Inflammatory macrophage treated with lipopolysaccharide for 1 hour (primary cell): ENCODE measurements at places on chromosomes 7 and 10.
A peak's percentile ranks its signal among the peaks of the same experiment; 100 is the strongest.

- no peak for DNase-seq
Measured at GRCh38 chr10:23945845-23946244, 263.1 kb upstream of the KIAA1217 start.

- DNase-seq = no peak
Measured at GRCh38 chr10:101053516-101053915, 8.3 kb upstream of the KAZALD1 start.

DNA sequence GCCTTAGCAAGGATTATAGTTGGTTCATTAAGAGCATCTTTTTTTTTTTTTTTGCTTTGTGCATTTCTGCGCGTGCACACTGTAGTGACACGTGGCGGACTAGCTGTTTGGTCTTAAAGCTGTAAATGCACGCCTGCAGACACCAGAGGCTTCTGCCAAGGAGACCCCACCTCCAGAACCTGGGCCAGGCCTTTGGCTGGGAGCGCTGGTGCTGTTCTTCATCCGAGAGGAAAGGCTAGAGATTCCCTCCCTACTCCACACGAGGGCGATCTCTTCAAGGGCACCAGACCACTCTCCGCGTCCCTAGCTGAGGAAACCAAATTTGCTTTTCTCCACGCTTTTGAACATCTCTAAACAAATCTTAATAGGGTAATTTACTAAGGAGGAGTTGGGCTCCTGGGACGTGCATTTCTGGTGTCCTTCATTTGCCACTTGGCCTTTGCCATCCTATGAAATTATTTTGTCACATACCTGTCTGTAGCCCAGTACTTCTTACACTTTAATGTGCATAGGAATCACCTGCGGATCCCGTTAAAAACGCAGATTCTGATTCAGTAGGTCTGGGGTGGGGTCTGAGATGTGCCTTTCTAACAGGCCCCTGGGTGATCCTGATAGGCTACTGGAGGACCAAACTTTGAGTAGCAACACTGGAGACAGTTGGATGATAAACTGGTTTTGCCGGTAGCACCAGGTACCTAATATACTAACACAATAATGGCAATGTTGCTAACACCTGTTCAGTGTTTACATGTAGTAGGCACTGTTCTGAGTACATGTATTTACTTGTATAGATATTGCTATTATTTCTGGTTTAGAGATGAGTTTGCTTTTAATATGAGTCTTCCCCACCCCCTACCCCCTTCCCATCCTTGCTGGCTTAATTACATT, 1.3 kb upstream of the SLC26A5 start:
- DNase-seq = peak; percentile 5

DNA sequence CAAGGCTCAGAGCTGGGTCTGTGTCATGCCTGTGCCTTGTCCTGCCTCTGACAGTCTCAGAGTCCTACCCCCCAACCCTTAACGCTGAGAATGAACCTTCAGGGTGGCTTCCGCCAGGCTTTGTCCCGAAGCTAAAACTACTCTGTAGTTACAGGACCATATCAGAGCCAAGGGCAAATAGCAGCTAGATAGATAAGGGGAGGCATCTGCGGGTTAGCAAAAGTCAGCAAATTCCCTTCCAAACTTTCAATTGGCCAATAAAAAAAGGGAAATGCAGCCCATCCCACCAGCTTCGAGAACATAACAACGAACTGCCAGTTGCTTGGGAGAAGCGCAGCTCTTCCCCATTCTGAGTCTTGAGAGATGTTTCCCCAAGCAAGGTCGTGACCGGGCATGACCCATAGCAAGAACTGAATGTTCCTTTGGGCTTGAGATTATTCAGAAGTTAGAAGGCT, 17.7 kb downstream of the CCL24 start:
- peak; percentile 86 for DNase-seq

- no peak for DNase-seq
Measured at GRCh38 chr7:131608116-131608500, 51.7 kb upstream of the PODXL start.

DNA sequence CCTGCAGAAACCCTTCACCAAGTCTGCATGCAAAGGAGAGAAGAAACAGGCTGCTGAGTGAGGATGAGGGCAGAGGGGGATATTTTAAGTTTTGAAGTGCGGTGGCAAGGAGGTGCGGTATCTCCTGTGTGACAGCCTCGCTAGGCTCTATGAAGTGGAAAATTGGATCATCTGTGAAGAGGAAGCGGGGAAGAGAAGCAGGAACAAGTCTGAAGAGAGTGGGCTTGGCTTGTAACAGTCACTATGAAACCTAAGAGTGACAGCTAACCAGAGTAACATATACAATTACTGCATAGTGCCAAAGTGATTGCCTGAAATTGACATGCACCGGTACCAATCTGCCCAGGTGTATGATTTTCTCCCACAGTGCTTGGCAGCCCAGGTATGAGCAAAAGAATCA, 287.5 kb upstream of the KLF14 start:
- DNase-seq = peak; percentile 23

DNA sequence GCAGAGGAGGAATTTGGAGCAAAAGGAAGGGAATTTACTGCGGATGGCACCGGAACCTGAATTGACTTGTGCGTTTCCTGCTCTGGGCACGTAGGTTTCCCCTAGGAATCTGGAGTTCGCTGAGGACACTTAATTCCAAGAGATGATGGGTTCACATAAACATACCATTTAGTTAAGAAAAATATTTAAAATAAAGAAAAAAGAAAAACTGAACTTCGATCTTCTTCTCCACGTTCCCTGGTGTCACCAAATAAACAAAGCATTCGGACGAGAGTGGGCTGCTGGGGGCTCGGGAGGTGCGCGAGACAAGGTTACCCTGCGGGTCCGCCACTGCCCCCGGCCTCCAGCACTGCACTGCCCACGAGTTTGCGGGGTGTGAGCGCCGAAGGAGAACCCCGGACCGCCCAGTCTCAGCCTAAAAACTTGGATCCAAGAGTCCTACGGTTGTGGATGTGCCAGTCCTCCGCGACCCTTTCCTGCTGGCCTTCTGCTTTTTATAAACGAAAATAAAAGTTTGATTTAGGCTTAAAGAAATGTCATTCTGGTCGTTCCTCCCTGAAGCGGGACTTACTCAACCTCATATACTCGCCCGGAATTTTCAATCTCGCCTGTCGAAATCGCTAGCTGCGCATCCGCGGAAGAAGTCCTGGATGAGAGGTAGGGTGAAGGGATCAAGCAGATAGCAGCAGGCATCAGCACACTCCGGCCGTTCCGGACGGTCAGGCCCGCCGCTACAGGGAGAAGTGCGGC, 30.3 kb downstream of the SKIDA1 start:
- DNase-seq = peak; percentile 30

GRCh38 chr7:158374146-158374545, 213.5 kb downstream of the PTPRN2 start:
- no peak for DNase-seq

- peak; percentile 54 for DNase-seq
Measured at GRCh38 chr7:102279537-102280400, 6.9 kb upstream of the SH2B2 start.

DNA sequence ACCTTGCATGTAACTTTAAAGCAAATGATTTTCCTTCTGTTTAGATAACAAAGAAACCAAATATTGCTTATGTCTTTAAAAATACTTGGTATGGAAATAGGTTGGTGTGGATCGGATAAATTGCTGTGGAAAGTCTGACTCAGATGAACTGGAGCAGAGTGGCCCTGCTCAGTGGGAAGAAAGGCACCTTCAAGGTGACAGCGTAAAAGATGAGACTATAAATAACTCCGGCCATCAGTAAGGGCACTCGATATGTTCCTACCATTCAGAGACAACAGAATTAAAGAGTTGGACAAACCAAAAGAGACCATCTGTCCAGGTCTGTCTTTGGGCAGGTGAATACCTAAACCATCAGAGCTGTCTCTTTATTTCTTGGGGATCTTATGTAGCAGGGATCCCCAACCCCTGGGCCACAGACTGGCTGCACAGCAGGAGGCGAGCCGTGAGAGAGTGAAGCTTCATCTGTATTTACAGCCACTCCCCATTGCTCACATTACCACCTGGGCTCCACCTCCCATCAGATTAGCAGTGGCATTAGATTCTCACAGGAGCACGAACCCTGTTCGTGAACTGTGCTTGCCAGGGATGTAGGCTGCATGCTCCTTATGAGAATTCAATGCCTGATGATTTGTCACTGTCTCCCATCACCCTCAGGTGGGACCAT, 357.1 kb downstream of the PRPF18 start:
- no peak for DNase-seq

DNA sequence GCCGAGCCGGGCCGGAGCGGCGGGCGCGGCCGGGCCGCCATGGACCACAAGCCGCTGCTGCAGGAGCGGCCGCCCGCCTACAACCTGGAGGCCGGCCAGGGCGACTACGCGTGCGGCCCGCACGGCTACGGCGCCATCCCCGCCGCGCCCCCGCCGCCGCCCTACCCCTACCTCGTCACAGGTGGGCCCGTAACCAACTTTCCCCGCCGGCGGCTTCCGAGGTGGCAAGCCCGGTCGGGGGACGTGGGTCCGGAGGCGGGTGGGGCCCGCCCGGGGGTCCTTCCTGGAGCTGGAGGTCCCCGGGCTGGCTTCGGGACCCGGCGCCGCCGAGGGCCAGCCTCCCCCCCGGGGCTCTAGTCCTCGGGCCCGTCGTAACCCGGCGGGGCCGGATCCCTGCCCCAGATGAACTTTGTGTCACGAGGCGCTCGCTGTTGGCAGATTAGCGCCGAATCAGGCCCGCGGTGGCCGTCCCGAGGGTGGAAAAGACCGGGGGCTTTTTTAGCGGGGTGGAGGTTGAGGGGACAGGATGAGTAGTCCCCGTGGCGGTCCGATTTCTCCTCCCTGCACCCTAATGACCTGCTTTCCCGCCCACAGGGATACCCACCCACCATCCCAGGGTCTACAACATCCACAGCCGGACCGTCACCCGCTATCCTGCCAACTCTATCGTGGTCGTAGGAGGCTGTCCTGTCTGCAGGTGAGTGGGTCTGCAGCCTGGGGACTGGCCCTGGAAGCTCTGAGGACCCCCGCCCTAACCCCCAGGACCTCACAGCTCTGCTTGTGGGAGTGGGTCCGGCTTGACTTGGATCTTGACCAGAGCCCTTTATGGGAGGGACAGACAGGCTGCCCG, 496 bp downstream of the BRI3 start:
- DNase-seq = peak; percentile 57

- no peak for DNase-seq
Measured at GRCh38 chr10:15715619-15716227, 4.0 kb downstream of the ITGA8 start.

DNA sequence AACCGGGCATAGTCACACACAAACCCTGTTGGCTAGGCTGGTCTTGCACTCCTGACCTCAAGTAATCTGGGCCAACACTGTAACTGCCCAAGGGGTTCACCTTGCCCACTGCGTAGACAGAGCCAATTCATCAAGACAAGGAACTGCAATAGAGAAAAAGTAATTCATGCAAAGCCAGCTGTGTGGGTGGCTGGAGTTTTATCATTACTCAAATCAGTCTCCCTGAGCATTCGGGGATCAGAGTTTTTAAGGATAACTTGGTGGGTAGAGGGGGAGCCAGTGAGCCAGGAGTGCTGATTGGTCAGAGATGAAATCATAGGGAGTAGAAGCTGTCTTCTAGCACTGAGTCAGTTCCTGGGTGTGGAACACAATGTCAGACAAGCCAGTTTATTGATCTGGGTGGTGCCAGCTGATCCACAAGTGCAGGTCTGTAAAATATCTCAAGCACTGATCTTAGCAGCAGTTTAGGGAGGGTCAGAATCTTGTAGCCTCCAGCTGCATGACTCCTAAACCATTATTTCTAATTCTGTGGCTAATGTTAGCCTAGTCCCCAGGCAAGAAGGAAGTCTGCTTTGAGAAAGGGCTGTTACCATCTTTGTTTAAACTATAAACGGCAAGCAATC, 15.6 kb upstream of the FXYD4 start:
- peak; percentile 32 for DNase-seq

- DNase-seq = peak; percentile 88
Measured at GRCh38 chr7:114047889-114048288, 129.1 kb upstream of the PPP1R3A start.

- DNase-seq = no peak
Measured at GRCh38 chr7:134203186-134203889, 76.2 kb downstream of the LRGUK start.

- DNase-seq = no peak
Measured at GRCh38 chr7:122301858-122302760, 2.4 kb downstream of the FEZF1 start.

DNA sequence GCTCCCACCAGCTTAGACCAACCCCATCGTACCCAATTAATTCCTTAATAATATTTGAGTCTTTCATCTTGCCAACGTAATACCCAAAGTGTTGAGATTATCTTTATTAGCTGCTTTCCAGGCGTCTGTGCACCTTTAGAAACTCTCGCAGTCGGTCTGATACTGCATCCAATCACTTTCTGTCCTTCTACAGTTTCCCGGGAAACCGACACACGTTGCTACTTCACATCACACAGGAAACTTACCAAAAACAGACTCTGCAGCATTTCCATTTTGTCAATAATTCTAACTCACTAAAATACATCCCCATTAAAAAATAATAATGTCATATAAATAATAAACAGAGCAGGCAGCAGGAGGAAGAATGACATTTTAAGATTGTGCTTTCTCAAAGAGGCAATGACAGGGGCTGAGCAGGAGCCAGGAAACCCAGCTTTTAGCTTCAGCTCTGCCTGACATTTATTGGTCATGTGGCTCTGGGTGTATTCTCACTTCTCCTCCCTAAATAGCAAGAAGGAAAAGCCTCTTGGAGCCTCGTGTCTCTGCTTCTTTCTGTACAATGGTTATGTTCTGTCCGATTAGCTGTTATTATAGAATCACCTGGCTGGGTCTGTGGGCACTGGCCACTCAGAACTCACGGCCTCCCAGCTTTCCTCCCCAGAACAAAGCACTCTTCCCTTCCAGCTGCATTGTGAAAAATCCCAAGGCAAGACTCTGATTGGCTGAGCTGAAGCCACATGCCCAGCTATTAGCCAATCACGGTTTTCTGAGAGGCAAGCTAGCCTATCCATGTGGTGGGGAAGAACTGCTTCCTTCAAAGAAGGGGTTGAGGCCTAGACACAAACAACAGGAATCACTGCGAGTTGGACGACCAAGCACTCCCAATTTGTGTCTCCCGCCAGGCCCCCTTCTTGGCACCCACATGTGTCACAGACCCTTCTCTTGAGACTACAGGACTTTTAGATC, 424.7 kb upstream of the FOXK1 start:
- DNase-seq = no peak

DNA sequence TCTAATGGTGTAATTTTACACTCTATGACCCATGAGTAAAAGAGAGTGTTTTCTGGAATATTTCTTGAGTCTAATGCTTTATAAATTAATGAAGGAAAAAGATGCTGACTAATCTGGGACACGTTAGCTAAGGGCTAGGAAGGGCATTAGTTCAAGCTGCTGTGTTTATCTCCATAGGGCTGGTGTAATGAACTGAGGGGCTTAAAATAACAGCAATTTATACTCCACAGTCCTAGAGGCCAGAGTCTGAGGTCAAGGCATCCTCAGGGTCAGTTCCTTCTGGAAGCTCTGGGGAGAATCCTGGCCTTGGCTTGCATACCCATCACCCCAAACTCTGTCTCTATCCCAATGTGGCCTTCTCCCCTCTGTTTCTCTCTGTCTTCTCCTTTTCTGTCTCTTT, 105.2 kb upstream of the PFKP start:
- DNase-seq = no peak

DNA sequence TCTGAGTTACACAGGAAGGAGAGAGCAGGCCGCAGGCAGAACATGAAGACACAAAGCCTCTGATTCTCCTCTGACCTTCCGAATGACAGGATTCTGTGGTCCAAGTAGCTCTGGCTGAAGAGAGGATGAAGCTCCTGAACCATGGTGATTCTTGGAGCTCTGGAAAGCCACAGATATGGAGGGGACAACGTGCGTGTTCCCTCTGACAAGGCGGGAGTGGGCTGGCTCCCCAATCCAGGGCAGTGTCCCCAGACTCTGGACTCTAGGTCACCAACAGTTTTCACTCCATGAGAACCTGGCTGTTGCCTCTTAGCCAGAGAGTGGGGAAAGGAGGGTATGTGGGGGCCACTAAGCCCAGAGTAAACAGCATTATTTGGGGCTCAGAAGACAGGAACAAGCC, 7.4 kb upstream of the TRPV6 start:
- no peak for DNase-seq
